Renal cortex interstitium (tissue), 15 donors: ENCODE measurements at places on chromosomes 7 and 10.

DNA sequence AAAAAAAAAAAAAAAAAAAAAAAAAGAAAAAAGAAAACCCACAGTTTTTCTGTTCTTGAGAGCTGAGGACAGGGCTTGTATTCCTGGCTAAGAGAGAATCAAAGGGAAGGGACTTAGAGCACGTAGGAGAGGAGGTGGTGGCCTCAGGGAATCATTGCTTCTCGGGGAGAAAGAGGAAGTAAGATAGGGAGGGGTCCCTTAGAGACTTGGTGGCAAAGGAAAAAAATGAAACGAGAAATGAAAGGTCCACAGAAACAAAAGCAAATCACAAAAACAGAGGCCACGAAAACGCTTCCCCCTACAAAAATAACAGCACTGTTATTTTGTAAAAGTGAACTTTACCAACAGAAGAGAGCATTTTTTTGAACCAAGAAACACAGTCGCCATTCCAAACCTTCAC, 323.1 kb upstream of the GALNT17 start:
- no peak for DNase-seq

- no peak for DNase-seq
Measured at GRCh38 chr7:73887762-73888161, 26.8 kb downstream of the TMEM270 start.

DNA sequence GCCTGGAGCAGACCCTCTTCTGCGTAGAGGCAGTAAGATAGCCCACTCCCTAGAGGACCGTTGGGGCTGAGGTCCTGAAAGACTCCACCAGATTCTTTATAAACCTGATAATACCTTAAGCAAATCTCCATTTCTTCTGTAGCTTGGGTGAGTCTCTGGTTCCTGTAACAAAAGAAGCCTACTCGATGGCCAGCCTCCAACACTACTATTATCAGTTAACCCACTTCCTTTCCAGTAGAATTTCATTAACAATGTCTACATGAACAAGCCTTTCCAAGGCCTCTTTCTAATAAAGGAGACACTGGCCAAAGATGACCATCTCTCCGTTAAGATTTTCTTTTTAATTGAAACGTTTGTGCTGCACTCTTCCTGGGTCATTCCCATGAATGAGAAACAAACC, 201.7 kb upstream of the KCTD7 start:
- DNase-seq: no peak

DNA sequence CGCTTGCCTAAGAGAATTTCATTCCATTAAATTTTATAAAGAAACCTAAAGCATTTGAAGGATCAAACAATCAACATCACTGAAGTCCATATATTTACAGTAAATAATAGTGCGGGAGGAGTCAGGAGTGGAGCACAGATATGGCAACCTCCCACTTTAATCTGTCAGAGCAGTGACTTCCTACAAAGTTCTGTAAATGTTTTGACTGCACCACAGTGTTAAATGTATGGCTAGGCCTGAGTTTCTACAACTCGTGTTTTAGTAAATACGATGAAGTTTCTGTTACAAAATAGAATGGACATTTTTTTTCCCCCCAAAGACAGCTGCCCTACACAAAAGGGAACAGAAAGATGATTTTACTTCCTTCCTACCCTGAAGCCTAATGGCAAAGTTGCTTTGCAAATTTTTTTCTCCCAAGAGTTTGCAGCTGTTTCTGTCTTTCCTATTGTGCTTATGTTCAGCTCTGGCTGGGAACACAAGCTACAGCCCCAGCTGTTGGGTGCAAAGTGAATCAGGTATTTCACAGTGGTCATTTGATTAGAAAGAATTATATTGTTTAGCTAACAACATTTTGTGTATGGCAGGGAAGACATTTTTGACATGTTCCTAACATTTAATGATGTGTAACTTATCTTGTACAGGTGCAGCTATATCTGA, 62.1 kb downstream of the MET start:
- DNase-seq: no peak

DNA sequence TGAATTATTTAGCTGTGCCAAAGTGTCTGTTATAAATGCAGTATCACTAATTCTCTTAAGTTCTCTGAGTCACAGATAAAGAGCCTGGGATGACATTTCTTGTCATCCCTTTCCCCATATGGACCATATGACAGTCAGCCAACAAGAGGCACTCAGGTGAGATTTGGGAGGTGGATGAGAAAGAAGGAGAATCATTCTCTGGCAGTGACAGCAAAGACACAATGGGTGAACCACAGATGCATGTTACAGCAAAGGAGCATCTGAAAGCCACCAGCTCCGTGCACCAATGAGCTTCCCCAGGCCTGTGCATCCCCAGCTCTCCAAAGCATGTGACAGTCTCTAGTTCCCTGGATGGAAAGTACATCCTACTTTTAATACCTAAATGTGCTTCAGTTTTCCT, 10.8 kb downstream of the GIMAP6 start:
- no peak for DNase-seq

DNA sequence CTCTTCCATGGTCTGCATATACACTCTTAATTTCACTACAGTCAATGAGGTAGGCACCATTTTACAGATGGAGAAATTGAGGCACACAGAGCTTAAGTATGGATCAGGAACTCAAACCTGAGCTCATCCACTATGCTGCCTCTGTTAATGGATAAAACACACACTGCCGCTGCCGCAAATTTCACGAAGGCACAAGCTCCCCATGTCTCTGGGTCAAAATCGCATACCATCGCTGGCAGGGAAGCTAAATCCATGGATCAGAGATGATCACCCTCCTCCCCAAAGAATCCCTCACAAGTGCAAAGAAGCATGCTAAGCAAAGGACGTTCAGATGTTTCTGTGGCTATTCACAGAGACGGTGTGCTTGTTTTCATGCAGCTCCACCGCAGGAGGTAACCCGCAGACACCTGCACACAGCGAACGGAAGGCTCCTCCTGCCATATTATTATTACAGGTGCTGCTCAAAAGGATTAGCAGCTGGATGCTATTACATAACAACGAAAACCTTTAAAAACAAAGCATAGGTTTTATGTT, 109.3 kb downstream of the UBE2H start:
- no peak for DNase-seq

DNA sequence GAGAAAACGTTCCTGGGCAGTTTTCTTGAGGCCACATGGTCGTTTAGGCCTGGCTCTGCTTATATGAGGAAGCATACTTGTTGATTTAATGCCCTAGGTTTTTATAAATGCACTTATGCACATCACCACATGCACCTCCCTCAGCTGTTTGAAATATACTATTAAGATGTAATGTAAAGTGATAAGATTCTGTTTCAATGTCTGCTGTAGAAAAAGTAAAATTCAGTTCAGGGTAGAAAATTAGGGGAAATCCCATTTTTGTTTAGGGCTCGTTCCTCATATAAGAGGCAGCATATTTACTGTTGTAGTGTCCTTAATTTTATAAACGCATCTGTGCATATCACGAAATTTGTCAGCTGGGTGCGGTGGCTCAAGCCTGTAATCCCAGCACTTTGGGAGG, 7.8 kb upstream of the CAMK1D start:
- no peak for DNase-seq
